Kidney (tissue), 22 donors: ENCODE measurements at places on chromosomes 12 and 14.
A peak's percentile ranks its signal among the peaks of the same experiment; 100 is the strongest.

- no peak for DNase-seq
These were observed 524.6 kb downstream of the PRKD1 start for GRCh38 chr14:29403091-29403490.

GRCh38 chr12:102601621-102602020 is 121.3 kb upstream of the IGF1 start:
- DNase-seq = no peak

DNA sequence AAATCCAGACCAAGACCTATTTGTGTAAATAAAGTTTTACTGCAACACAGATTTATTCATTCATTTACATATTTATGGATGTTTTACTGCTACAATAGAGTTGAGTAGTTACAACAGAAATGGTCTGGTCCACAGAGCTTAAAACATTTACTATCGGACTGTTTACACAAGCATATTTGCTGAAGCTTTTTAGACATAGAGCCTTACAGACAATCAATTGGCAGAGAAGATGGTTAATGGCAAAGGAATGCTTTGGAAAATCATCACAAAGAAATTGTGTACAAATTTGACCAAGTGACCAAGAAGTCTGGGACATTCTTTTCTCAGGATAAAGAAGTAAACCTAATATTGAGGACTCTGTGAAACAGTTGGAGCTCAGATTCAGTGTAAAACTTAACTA is 504.3 kb downstream of the SLC16A7 start:
- no peak for DNase-seq

- no peak for DNase-seq
These were observed 263.2 kb upstream of the ATP2B1 start for GRCh38 chr12:89971880-89972279.

- peak; percentile 62 for DNase-seq
These were observed 17.4 kb downstream of the RPS6KL1 start for GRCh38 chr14:74905595-74906142.

GRCh38 chr12:62622177-62622576 is 155.6 kb downstream of the MON2 start:
- no peak for DNase-seq
